ENCODE measurements at places on chromosomes 4 and X.

DNA sequence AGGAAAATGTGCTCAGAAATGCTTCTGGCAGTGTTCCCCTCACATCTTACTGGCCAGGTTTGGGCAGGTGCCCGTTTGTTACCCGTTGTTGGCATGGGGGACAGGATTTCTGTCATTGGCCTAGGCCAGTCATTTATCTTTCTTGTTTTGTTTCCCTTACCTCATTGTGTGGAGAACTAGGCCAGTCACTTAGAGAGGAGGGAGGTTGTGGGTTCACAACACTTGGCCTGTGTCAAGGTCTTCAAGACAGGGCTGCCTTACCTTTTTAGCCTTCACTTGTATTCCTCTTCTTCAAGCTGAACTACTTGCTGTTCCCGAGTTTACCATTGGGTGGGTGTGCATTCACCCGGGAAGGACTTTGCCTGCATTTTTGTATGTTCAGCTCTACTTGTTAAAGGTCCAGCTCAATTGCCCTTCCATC is 17.7 kb downstream of the SNX25 start:
- no peak for DNase-seq

- DNase-seq = no peak
Measured at GRCh38 chrX:33211356-33212260, at the start of gene DMD. DMD (minus strand) TSS chrX:33211549; CDS start chrX:33211312, 237 bp downstream.

DNA sequence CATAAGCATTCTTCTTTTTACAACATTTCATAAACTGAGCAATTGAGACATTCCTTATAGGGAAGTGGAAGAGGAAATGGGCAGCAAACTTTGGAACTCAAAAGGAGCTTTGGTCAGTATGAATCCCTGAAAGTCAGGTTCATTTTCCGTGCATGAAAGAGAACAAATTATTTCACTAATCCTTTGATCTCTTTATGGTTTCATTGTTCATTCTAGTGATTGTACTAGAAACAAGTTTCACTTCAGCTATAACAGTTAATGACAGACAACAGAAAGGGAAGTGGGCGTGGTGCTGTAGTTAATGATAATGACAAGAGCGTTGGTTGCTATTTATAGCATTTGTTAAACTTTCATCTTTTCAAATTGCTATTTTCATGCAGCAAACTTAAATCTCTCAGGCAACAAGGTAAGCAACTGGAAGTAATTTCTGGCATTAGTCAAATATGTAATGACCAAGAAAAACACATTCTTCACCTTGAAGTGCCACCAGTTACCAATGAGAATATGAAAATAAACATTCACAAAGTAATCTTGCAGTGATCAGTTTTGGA is 98.4 kb downstream of the AREG start:
- no peak for DNase-seq

GRCh38 chr4:1451752-1452122 is 45.5 kb upstream of the NKX1-1 start:
- no peak for DNase-seq

DNA sequence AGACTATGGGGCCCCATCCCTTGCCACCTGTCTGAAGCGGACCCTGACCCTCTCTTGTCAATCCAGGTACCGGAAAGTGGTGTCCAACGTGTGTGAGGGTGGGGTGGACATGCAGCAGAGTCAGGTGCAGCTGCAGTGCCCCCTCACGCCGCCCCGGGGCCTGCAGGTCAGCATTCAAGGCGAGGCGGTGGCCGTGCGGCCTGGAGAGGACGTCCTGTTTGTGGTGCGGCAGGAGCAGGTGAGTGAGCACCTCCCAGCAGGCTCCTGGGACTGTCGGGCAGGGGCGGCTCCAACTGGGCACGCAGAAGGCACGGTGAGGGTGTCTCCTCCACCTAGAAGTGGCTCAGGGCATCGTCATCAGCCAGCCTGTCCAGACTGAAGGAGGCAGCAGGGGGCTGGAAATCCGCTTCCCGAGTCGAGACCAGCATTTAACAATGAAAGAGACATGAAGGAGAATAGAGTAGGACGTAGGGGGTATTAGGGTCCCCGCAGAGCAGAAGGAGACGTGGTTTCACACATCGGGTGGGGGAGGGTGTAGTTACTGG is 221.6 kb downstream of the AFAP1 start:
- no peak for DNase-seq

- no peak for DNase-seq
Measured at GRCh38 chr4:7187168-7187535, 5.2 kb upstream of the SORCS2 start.

- DNase-seq = peak; percentile 34
Measured at GRCh38 chr4:38071801-38072431, 111.7 kb downstream of the PTTG2 start.

GRCh38 chr4:155543126-155543765 is 123.4 kb upstream of the GUCY1A1 start:
- no peak for DNase-seq

- no peak for DNase-seq
Measured at GRCh38 chr4:126790633-126791032, 842.1 kb upstream of the INTU start.

- DNase-seq = no peak
Measured at GRCh38 chr4:39133623-39134022, 48.7 kb upstream of the WDR19 start.

GRCh38 chr4:121792966-121793365 is 8.2 kb upstream of the EXOSC9 start:
- DNase-seq = no peak

- DNase-seq = no peak
Measured at GRCh38 chr4:14831416-14831815, 170.9 kb upstream of the CPEB2 start.

GRCh38 chr4:130985371-130985770 is 1889.4 kb downstream of the C4orf33 start:
- DNase-seq = no peak

GRCh38 chr4:23384741-23385140 is 505.1 kb downstream of the PPARGC1A start:
- DNase-seq = no peak

DNA sequence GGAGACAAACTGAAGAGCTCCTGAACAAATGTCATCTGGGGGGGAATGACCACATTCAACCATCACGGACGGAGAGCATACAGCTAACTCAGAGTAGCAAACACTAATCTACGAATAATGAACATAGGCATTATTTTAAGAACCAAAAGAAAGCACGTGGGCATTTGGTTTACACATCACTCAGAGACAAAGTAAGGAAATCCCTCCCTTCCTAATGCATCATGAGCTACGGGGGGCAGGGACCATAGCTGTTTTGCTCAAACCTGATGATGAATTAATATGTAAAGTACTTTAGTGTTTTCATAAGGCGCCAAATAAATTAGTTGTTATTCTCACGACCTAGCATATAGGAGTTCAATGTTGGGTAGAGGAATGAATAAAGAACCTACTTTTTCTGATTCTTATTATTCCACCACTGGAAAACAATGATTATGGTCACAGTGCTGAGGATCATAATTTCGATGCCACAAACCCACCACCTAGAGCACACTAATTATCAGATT is 11.7 kb upstream of the TMEM156 start:
- no peak for DNase-seq

- no peak for DNase-seq
Measured at GRCh38 chrX:153379971-153380581, 21.1 kb downstream of the PNMA6E start.

DNA sequence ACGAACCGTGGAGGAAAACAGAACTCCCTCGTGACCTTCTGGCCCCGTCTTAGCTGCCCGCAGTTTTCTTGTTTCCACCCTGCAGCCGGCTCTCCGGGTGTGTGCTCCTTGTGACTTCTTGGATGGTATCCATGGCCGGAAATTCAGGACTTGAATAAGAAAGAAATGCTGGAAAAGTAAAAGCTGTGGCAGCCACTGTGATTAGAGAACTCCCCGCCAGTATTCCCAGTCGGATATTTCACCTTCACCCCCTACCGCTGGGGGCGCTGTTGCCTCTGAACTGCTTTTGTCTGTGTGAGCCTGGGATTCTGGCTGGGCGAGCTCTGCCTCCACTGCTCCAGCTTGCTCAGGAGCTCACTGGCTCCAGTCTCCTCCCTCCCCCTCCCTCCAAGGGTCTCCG is 41.5 kb upstream of the CYP4V2 start:
- no peak for DNase-seq

GRCh38 chrX:9597361-9598035 is 132.6 kb downstream of the TBL1X start:
- no peak for DNase-seq

DNA sequence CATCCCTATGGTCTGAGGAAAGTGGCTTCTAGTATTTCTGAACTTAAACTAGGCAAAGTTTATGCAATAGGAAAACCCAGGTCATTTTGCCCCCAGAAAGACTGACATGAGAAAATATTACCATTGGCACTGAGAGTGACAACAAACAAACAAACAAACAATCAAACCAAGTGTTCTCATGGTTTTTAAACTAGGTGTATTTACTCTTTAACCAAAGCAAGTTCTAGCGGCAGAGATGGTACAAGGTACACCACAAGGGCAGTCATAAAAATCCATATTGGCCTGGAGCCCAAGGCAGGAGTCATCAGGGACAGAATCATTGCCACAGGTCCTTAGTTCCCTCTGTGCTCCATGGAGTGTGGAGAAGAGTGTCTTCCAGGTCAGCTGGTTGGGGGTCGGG is 26.0 kb upstream of the ENPEP start:
- DNase-seq = no peak

- no peak for DNase-seq
Measured at GRCh38 chr4:128310266-128310697, 22.7 kb upstream of the PGRMC2 start.

DNA sequence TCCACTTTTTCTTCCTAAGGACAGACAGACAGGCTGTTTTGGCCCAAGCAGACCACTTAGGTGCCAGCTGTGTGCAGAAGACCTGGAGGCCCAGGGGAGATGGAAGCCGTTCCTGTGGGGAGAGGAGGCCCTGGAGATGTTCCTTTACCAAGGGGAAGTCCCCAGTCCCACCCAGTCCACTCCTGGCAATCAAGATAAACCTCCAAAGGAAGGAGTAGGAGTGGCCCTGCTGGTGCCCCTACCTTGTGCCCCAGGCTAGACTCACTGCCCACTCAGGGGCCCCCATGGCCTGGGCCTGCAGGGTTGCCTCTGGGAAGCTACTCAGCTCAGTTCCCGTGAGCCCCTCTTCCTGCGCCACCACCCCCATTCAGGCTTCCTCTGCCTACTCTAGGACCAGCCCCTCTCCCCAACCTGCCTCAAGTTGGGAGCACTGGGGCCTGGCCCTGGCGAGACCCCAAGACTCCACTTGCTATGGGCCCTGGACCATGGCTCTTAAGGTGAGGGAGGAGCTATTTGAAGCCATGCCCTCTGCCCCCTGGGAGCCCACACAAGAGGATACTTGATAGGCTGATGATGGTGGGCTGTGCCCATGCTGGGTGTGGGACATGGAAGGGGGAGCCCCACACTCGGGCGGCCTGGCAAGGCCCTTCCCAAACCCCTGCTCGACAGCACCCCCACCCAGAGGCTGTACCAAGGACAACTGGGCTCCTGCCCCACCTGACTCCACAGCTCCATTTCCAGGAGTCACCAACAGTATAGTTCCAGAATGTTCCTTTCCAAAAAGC is 24.8 kb upstream of the RNF4 start:
- no peak for DNase-seq

DNA sequence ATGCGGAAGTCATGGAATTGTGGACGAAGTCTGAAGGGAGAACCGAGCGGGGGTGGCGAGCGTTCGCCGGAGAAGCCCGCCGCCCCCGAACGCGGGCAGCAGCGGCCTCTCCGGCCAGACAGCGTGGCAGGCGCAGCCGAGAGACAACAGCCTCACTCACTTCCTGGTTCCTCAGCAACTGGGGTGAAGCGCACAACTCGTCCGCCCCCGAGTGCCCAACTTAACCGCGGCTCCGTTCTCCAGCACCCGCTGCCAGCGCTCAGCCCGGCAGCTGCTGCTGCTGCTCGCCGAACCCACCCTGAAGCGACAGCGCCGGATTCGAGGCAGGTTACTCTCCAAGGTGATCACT is 68.0 kb downstream of the NOCT start:
- DNase-seq = peak; percentile 72

- DNase-seq = no peak
Measured at GRCh38 chrX:10753116-10753515, 132.7 kb upstream of the MID1 start.

DNA sequence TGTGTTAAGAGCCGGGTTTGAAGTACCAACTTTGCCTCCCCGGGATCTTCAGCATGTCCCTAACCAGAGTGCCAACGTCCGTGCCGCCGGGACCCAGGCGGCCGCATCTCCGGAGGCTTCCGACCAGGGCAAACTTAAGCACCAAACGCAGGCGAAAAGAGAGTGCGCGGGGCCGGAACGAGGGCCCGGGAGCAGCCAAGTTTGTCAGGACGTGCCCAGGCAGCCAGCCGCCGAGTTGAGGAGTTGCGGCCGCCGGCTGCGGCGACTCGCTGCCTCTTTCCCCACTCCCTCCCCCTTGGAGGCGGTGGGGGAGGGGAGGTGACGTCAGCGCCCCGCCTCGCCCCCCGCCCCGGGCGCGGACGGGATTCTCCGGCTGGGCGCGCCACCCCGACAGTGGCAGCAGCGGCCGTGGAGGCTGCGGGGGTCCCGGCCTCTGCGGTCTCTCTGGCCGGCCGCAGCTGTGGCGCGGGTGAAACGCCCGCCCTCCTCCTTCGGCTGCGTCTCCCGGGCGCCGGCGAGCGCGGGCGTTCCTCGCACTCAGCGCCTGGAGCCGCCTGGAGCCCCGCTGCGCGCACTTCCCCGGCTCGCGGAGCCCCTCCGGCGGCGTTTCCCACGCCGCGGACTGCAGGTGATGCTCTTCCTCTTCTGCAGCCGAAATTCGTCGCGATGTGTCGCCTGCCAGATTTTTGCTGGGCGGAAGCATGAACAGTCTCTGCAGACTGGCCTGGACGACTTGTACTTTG is 2.9 kb upstream of the FAT1 start:
- peak; percentile 21 for DNase-seq

DNA sequence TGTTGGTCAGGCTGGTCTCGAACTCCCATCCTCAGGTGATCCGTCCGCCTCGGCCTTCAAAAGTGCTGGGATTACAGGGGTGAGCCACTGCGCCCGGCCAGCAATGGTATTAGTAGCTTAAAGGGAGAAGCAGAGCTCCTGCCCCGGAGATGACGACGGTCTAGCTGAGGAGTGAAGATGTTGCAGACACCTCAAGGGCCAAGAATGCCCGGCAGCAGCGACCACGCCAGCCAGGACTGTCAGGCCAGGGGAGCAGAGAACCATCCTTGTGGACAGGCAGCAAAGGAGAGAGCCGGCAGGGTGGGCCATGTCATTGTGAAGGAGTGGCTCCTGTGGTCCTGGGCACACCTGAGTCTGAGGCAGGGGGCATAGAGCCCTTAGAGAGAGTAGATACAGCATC is 210.1 kb upstream of the BCOR start:
- no peak for DNase-seq

DNA sequence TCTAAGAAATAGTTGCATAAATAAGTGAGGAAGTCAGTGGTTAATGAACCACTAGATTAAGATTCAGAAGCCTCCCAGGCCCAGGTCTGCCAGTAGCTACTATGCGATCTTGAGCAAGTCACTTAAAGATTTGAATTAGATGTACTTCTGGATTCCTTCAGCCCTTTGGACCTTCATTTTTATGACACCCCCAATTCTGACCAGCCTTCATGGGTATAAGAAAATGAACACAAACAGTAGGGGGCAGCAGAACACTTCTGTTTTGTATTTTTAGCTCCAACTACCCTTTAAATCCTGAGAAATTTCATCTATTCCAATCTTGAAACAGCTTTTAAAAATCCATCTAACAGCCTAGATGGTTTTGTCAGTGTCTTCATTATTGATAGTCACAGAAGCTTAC is 19.0 kb downstream of the TMEM47 start:
- DNase-seq = no peak

GRCh38 chrX:44992775-44993174 is 119.8 kb downstream of the KDM6A start:
- DNase-seq = no peak

- DNase-seq = no peak
Measured at GRCh38 chr4:10671366-10671765, 13.2 kb downstream of the CLNK start.

GRCh38 chr4:84493092-84493850 is 5.8 kb downstream of the NKX6-1 start:
- DNase-seq = peak; percentile 55

All from T-helper 2 cell (primary cell).